ENCODE measurements at places on chromosomes 1 and 21. TPM values are rescaled to one million over a fixed set of nuclear protein-coding genes. Genes with fewer than 3 reads are reported as not detected.

Gene CA6
- total RNA-seq: not detected

Gene GPR61
- 0.32 TPM for total RNA-seq

Gene KCNA2
- total RNA-seq: 0.70 TPM

Gene SEC16B
- 1.3 TPM for total RNA-seq

Gene DUSP12
- 6.9 TPM for total RNA-seq

Gene VSIG8
- not detected for total RNA-seq

Gene TMEM200B
- 2.3 TPM for total RNA-seq

Gene GREM2
- not detected for total RNA-seq

Gene LHX8
- not detected for total RNA-seq

Data from Right ventricle myocardium superior (tissue), 1 donor.